Activated CD4-positive, alpha-beta T cell treated with anti-CD3 and anti-CD28 coated beads, Interleukin-2, amount 50 U/mL, for 4 hours (primary cell): ENCODE measurements at places on chromosomes 2 and 18.

GRCh38 chr18:78856569-78857313 lies 122.9 kb upstream of the SALL3 start:
- DNase-seq = no peak

GRCh38 chr2:240926516-240927389 lies 20.6 kb downstream of the CROCC2 start:
- DNase-seq = no peak

GRCh38 chr2:71602115-71602495 lies 148.7 kb downstream of the DYSF start:
- no peak for DNase-seq

DNA sequence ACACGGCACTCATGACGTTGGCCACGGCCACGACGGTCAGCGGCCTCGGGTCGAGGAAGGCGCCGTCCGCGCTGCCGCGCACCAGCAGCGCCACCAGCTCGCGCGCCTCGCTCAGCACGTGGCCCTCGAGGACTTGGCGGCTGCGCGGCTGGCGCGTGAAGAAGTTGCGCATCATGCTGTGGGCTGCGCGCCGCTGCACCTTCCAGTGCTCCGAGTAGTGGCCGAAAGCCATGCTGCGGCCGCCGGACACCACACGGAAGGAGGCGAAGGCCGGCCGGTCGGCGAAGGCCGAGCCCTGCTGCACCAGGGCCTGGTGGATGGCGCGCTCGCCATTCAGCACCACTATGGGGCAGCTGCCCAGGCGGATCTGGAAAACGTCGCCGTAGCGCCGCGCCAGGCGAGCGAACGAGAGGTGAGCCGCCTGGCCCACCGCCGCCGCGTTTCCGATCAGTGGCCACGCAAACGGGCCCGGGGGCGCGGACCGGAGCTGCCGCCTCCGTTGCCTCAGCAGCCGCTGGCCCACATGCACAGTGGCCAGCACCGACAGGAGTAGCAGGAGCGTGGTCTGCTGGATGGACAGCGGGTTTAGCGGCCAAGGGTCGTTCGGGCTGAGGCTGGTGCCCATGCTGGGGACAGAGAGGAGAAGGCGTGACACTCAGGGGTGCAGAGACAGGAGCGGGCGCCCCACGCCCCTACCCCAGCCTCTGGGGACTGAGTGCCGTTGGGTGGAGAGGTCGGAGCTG lies 1.0 kb downstream of the CYP1B1 start:
- DNase-seq = no peak

GRCh38 chr18:58567453-58568196 lies 61.3 kb downstream of the ALPK2 start:
- no peak for DNase-seq

- no peak for DNase-seq
Observed at GRCh38 chr18:67511840-67512239, 4.7 kb downstream of the DSEL start.

DNA sequence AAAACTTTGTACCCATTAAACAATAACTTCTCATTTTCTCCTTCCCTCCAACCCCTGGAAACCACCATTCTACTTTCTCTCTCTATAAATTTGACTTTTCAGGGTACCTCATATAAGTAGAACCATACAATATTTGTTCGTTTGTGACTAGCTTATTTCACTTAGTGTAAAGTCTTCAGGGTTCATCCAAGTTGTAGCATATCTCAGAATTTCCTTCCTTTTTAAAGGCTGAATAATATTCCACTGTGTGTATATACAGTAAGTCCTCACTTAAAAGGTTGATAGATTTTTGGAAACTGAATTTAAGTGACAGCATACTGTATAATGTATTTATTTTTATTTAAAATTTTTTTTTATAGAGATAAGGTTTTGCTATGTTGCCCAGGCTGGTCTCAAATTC lies 13.9 kb downstream of the CASP10 start:
- no peak for DNase-seq

- DNase-seq = no peak
Observed at GRCh38 chr2:239743206-239743605, 281.9 kb downstream of the NDUFA10 start.

DNA sequence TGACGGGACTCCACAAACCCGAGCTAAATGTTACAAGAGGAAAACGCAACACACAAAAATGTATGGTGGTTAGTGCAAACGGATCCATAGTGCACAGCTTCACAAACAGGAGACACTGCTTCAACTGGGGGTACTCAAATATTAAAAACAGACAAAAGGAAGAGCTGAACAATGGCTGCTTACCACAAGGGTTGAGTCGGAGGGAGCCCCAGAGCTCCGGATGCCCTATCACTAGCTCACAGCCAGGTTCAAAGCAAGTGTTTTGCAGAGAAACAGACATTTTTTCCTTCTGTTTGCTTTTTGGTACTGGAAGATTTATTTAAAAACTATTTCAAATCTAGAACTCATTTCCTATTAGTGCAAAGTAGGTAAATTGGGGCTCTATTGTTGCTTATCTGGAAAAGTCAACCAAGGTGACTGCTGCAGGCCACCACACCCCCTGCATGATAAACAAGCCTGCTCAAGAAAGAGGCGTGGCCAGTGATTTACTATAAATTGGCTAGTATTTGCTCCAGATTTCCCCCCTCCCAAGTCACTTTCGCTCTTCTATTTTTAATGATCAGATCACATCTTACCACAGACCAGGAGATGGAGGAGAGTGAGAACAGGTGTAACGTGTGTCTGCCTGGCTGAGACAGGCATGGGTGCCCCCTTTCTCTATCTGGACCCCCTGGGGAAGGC lies 46.5 kb downstream of the ZAP70 start:
- no peak for DNase-seq

GRCh38 chr2:240140920-240141319 lies 462 bp upstream of the OTOS start:
- no peak for DNase-seq

- DNase-seq = no peak
Observed at GRCh38 chr2:74261204-74261864, 62.9 kb downstream of the MTHFD2 start.

- no peak for DNase-seq
Observed at GRCh38 chr2:43791035-43791765, 17.4 kb downstream of the DYNC2LI1 start.

DNA sequence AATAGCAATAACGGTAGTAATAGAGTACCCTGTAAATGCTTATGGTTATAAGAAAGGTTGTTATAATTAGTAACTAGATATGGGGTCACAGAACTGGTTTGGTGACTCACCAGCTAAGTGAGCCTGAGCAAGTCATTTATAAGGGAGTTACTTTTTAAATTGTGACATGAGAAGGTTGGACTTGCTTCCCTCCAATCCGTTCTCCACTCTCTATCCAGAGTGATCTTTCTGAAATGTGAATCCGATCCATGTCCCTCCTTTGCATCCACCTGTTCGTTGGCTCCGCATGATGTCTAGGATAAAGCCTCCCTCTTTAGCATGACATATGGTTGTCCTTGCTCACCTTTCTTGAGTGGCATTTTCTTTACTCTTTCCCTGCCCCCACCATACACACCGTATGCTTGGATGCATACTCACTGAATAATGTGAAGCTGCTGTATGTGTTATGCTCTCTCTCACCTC lies 83.1 kb downstream of the CDC42EP3 start:
- DNase-seq = no peak

- no peak for DNase-seq
Observed at GRCh38 chr2:144233317-144233716, 286.6 kb downstream of the ZEB2 start.

DNA sequence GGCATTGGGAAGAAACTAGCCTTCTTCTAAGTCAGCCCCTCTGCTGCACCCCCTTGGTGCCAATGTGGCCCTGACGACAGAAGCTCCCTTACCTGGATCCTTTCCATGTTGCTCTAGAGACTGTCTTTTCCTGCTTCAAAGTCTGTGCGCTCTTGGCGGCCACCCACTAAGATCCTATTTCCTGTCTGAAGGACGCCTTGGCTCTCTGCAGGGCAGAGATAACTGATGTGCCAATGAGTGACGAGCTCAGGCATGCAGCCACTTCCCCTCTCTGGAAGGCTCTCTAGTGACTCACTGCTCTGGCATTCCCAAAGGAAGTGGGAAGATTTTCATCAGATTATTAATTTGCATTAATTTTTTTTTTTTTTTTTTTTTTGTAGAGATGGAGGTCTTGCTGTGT lies 273.5 kb downstream of the CDH20 start:
- no peak for DNase-seq

GRCh38 chr2:43391201-43391877 lies 164.9 kb upstream of the ZFP36L2 start:
- DNase-seq = no peak

DNA sequence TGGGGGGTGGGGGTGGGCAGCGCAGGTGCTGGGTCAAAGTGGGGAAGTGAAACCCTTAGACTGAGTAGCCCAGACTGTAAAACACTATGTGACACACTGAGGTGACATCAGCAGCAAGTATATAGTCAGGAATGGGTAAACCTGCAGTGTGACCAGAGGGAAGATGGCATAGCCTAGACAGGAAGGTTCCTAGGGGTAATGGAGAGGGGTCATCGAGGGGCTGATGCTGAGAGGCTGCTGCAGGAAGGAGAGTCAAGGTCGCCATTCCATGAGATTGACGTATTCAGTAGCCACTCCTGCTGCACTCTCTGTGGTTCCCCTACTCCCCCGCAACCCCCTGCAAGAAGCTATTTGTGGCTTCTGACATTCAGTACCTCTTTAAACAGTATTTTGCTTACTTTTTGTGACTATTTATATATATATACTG lies 111.7 kb downstream of the CHST9 start:
- no peak for DNase-seq

GRCh38 chr2:75516378-75517360 lies 44.1 kb downstream of the EVA1A start:
- DNase-seq = no peak

- no peak for DNase-seq
Observed at GRCh38 chr2:50449306-50449705, 582.6 kb downstream of the NRXN1 start.

DNA sequence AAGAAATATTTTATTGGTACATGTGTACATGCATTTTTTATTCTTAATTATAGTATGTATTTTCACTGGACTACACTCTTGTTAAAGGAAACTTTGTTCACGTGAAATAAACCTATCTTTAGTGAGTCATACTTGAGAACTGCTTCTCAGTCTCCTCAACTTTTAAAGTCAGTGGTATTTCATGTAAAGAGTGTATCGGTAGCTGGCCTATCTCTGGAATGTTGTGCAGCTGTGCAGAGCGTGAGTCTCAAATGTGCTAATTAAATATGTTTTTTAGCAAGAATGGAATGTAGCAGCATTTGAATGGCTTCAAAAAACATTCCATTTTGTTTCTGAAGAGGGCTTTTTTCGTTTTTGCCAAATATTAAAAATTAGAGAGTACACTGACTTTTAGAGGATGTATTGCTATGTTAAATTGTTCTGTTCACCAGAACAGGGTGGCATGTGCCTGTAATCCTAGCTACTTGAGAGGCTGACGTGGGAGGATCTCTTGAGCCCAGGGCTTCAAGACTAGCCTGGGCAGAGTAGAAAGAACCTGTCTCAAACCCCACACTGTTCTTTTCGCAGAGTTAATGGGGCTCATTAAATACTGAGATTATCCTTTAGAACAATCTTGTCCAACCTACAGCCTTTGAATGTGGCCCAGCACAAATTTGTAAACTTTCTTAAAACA lies 14.3 kb downstream of the SPTBN1 start:
- no peak for DNase-seq

DNA sequence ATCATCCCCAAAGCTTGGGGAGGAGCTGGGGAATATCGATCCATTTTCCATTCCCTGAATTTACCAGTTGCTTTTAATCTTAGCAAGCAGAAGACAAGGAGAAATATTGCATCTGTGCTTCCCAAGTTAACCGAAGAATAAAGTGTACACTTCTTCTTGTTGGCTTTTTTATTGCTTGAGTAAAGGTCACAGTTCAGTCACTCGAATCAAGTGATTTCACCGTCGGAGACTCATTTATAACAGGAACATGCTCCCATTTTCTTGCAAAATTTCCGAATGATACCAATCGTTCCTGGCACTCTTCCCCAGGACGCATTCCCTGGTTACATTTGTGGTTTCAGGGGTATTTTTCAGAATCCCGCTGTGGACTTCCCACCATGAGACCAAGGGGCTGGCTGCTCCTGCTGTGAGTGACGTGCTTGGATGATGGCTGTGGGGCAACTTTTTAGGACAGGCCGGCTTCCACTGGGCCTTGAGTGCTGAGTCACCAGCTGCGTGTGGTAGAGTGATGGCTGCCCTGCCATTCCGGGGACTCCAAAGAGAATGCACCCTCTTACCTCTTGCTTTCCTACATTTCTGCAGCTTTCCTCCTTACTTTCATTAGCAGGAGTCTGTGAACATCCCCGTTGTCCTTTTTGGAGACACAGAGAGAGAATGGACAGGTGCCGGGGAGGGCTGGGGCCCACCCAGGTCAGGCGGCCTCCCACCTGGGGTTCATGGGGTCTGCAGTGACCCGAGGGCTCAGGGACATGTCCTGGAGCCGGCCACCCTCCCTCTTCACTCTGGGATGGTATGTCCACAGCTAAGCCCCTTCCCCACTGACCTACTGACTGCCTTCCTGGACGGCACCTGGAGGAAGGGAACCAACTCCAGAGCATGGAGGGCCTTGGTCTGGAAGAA lies 60.7 kb upstream of the HDAC4 start:
- no peak for DNase-seq

GRCh38 chr18:36518839-36519238 lies 221.3 kb downstream of the FHOD3 start:
- DNase-seq = no peak

DNA sequence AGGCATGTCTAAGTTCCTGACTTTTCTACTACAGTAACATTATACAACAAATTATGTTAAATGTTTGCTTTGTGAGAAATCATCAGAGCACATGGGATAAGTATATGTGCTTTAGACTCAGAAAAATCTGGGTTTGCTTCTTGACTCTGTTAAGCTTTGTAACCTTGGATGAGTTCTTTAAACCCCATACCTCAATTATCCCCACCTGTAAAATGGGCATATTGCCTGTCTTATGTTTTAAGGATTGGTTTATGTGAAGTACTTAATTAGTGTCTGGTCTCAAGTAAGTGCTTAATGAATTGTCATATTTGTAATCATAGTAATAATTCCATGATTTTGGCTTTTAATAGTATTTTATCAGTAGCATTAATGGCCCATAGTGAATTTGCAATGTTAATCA lies 135.8 kb downstream of the TAF4B start:
- DNase-seq = no peak

GRCh38 chr18:49839012-49839411 lies 25.7 kb upstream of the ACAA2 start:
- no peak for DNase-seq

GRCh38 chr2:36407413-36407812 lies 51.8 kb downstream of the CRIM1 start:
- no peak for DNase-seq

GRCh38 chr18:77359561-77360314 lies 110.1 kb downstream of the GALR1 start:
- no peak for DNase-seq
